ENCODE measurements at places on chromosomes 11 and 22. TPM values are rescaled to one million over a fixed set of nuclear protein-coding genes. Genes with fewer than 3 reads are reported as not detected.

RIC3 gene
- total RNA-seq, result not detected

TSPAN18 gene
- 48.3 TPM for total RNA-seq

CEP126 gene
- total RNA-seq, result 0.34 TPM

SCGB1C1 gene
- total RNA-seq, result not detected

TSSK2 gene
- not detected for total RNA-seq

OR2AT4 gene
- total RNA-seq, result not detected

LIPT2 gene
- total RNA-seq, result 3.0 TPM

RASSF10 gene
- 5.1 TPM for total RNA-seq

CDKN1C gene
- 37.2 TPM for total RNA-seq

KIF18A gene
- total RNA-seq, result 4.8 TPM

FIBIN gene
- total RNA-seq, result 0.05 TPM

MMP13 gene
- not detected for total RNA-seq

MMP1 gene
- total RNA-seq, result 1,055 TPM

TRIM29 gene
- not detected for total RNA-seq

UBQLNL gene
- 0.05 TPM for total RNA-seq

FOSL1 gene
- 4.9 TPM for total RNA-seq

MAPK8IP2 gene
- total RNA-seq, result 0.34 TPM

WBP2NL gene
- not detected for total RNA-seq

PLA2G6 gene
- total RNA-seq, result 4.6 TPM

POU2F3 gene
- total RNA-seq, result not detected

TMEM191B gene
- 1.9 TPM for total RNA-seq

MMP10 gene
- total RNA-seq, result 7.3 TPM

SAA4 gene
- not detected for total RNA-seq

UPB1 gene
- not detected for total RNA-seq

SLC22A9 gene
- not detected for total RNA-seq

KCNJ5 gene
- 0.14 TPM for total RNA-seq

FAM227A gene
- total RNA-seq, result 0.65 TPM

AGBL2 gene
- total RNA-seq, result 0.17 TPM

FTH1 gene
- 1,944 TPM for total RNA-seq

CHRNA10 gene
- 0.93 TPM for total RNA-seq

CARD18 gene
- total RNA-seq, result not detected

CRYBB3 gene
- not detected for total RNA-seq

Measured in dermis blood vessel endothelial cell (primary cell).